ENCODE measurements at places on chromosomes 5 and 9. TPM values are rescaled to one million over a fixed set of nuclear protein-coding genes. Genes with fewer than 3 reads are reported as not detected.
A peak's percentile ranks its signal among the peaks of the same experiment; 100 is the strongest.

DNA sequence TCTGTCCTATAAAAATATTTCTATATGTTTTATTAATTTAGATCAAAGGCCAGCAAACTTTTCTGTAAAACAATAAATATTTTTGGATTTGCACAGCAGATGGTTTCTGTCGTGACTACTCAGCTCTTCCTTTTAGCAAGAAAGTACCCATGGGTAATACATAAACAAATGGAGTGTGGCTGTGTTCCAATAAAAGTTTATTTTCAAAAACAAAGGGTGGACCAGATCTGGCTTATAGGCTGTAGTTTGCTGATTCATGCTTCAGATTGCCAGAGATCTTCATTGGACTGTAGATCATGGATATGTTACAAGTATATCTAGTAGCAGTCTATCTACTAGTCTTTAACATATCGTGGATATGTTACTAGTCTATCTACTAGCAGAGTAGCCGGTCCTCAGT lies 590.5 kb downstream of the CSNK1G3 start:
- no peak for DNase-seq

DNA sequence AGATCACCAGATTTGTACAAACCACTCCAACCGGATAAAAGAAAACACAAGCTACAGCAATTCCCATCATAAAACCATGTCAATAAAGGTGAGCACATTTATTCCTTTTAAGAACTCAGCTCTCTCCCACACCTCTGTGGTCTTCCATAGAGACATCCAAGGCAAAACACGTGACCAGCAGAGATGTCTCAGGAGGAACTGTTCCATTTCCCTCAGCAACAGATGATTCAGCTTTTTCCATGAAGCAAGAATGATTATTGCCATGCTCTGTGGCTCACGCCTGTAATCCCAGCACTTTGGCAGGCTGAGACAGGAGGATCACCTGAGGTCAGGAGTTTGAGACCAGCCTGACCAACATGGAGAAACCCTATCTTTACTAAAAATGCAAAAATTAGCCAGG lies 15.8 kb downstream of the GZMK start:
- no peak for DNase-seq

- DNase-seq, result no peak
These were observed 87.2 kb downstream of the ATPSCKMT start for GRCh38 chr5:10162468-10162867.

- no peak for DNase-seq
These were observed 10.9 kb upstream of the LCN15 start for GRCh38 chr9:136775191-136775590.

GRCh38 chr5:153445875-153446579 lies 44.4 kb upstream of the GRIA1 start:
- no peak for DNase-seq

DNA sequence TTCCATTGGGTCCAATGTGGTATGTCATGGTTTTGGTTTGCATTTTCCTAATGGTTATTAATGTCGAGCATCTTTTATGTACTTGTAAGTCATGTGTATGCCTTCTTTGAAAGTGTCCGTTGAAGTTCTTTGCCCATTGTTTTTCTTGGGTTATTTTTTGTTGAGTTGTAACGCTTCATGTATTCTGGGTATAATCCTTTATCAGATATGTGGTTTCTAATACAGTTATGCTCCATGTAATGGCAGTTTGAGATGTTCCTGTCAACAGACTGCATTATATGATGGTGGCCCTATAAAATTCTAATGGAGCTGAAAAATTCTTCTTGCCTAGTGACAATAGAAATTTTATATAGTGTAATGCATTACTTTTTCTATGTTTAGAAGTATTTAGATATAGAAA lies 17.2 kb downstream of the RIC1 start:
- DNase-seq, result no peak

DNA sequence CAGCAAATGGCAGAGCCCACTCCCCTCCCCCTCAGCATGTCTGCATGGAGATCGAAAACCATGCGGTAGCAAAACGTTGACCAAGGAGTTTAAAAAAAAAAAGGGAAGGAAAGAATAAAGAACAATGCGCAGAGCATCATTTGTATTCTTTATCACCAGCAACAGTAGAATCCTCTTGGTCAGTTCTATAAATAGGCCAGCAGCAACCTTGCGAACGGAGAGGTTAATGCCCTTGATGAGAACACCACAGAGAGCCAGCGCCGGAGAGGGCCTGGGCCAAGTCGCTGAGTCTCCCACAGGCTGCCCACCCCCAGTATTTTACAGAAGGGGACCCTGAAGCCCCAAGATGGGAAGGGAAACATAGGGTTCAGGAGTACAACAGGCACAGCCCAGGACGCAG lies 22.7 kb downstream of the WHRN start:
- DNase-seq, result no peak

DNA sequence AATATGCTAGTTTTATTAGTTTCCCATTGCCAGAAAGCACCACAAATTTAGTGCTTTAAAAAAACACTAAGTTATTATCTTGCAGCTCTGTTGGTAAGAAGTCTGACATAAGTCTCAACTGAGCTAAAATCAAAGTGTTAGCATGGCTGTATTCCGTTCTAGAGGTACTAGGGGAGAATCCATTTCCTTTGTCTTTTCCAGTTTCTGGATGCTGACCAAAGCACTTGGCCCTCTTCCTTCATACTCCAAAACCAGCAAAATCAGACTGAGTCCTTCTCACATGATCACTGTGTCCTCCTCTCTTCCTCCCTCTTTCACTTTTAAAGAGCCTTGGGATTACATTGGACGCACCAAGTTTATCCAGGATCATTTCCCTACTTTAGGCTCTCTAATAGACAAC lies 9.5 kb downstream of the CDH18 start:
- no peak for DNase-seq

DNA sequence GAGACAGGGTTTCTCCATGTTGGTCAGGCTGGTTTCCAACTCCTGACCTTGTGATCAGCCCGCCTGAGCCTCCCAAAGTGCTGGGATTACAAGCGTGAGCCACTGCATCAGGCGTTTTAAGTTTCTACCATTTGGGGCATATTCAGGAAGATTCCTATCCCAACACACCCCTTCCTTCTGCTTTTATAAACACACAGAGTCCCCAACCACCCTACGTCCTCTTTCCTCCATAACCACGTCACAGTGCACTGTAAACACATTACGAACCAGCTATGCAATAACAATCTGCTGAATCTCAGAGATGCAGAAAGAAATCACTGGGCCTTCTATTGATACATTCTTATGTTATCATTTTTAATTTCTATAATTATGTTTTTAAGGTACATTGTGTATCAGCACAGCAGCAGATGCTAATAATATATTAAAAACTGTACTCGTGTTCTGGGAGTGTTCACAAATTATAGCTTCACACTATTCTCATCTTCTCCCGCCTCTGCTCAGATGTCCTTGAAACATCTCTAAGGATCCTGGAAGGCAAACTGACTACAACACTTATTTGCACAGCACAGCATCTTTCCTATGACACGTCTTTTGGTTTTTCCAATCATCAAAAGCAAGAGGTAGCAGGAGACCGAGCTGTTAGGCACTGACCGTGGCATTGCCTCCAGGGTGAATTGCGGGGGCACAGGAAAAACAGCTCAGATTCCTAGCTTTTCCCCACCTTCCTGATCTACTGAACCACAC lies 60.2 kb downstream of the KCNIP1 start:
- no peak for DNase-seq

- DNase-seq, result peak; percentile 60
These were observed 974 bp downstream of the CCDC69 start for GRCh38 chr5:151222790-151223446.

DNA sequence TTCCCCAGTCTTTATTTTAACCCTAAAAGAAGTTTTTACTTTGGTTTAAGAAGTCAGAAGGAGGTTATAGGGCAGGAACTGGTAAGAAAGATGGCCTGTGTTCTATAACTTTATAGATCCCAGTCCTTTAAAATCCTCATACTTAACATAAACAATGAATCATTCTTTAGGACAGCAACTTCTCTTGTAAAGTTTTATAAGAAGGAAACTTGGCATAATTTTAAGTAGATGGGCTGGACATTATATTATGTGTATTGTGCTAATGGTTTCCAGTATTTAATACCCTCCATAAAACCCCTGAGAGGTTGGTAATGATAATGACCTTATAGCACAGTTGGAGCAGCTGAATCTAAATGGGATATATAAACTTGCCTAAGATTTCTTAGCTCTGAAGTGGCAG lies 247.2 kb downstream of the FAM170A start:
- DNase-seq, result no peak

DNA sequence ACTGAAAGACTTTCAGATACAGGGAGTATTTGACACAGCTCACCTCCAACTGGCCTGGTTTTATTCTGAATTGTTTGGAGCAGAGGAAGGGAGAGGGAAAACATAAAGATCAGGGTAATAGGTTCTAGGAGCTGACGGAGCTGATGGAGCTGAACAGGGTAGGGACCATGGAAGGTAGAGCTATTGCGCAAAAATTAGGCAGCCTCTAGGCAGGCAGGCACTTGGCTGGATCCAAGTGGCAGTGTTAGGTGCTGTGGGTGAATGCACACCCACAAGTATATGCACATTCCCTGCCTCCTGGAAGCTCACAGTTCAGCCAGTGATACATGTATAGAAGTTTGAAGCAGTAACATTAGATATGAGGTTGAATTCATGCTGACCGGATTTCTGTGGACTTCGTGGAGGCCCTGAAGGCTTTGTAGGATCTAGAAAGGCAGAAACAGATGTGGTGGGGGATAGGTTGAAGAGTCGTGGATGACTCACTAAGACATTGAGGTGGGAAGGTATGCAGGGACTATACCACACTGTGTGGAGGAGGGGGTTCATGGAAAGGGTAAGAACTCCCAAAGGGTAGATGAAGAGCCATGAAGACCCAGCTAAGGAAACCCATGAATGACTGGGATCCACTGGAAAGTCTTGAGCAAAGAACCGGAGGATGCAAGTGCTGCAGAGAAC lies 50.8 kb downstream of the WWC1 start:
- no peak for DNase-seq

DNA sequence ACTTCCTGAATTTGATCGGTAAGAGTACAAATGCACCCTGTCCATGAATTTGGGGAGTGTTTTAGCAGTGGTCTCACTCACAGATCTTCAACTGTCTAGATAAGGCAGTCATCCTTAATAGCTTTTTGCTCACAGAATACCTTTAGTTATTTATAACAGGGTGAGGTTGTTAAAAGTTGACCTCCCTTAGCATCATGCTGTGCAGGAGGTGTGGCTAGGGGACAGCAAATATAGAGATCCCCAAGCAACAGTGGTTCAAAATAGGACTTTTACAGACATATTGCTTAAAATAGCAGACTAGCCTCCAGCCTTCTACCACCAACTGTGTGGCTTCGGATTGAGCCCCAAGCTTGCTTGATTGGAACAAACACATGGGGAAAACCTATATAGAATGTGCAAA lies 724.4 kb downstream of the TLE1 start:
- DNase-seq, result no peak

DNA sequence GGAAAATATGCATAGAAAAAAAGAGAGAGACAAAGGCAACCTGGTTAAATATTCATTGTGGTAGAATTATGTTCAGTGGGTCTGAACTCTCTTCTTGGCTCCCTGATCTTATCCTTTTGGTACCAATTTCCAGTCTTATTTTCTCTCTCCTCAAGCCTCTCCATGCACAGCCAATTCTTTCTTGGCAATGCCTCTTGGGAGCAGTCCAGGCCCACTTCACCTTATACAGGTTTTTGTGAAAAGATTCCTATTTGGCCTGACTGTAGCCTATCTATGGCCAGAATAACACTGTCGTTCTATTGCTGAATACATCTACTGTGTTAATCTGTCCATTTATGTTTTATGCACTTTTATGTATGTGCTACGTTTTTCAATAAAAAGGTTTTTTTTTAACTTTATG lies 2.7 kb downstream of the ELOVL7 start:
- DNase-seq, result no peak

MLANA gene
- total RNA-seq, result not detected

MOB3B gene
- 16.1 TPM for total RNA-seq

STK32A gene
- 2.5 TPM for total RNA-seq

RUSC2 gene
- 7.9 TPM for total RNA-seq

PCDHGA11 gene
- 8.2 TPM for total RNA-seq

ERBIN gene
- total RNA-seq, result 33.2 TPM

RHOBTB3 gene
- 11.5 TPM for total RNA-seq
